Left forelimb (tissue), 1 donor: ENCODE measurements at places on chromosomes 13 and 19.

GRCh38 chr13:75071796-75072195 is 410.2 kb downstream of the TBC1D4 start:
- DNase-seq = no peak

GRCh38 chr13:111539252-111539651 is 218.8 kb downstream of the TEX29 start:
- no peak for DNase-seq

- DNase-seq = no peak
Measured at GRCh38 chr13:93289842-93290241, 63.2 kb downstream of the GPC6 start.

DNA sequence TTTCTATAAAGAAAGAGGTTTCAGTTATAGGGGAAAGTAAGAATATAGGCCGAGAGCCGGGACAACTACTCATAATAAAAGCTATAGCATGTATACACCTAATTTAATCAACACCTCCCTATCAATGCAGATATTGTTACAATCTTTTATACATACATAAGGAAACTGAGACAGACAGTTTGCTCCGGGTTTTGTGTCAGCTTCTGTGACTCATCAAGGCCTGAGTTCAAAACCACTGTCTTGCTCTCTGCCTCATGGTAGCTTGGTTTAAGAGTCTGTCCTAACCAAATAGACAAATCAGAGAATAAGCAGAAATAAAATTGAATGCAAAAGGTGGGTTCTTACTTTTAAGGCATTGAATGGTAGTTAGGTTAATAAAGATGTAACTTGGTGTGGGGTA is 222.9 kb downstream of the GGACT start:
- DNase-seq = no peak

DNA sequence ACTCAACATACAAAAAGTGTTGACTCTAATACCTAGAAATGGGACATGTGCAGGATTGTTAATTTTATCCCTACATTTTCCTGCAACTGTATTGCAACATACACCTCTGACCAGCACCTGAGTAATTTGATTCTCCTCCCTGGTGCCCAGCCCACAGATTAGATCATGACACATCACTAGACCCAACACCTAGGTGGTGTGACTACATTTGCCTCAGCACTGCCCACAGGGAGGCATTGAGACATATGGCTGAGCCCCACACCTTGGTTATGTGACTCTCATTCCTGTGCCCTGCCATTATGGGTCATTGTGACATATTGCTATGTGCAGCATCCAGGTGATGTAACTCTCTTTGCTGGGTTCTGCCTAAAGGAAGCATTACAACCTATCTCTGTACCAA is 13.2 kb upstream of the ZNF254 start:
- no peak for DNase-seq

DNA sequence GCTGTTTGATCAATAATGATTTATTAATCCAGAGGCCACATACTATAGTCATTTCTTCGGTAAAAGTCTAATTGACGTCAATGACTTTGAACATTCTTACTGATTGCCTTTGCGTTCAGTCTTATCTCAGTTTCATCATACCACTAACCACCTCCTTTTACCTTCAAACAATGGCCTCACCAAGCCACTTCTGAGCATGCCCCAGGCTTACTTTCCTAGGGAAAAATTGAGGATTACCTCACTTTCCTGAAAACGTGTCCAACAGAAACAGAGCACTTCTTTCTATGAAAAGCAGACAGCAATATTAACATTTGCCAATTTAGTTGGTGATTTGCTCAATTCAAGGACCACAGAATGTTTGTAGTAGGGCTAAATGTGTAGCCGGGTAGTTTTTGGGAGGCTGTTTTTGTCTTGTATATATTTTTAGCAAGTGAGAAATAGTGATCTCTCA is 157.6 kb downstream of the KLF5 start:
- DNase-seq = no peak

DNA sequence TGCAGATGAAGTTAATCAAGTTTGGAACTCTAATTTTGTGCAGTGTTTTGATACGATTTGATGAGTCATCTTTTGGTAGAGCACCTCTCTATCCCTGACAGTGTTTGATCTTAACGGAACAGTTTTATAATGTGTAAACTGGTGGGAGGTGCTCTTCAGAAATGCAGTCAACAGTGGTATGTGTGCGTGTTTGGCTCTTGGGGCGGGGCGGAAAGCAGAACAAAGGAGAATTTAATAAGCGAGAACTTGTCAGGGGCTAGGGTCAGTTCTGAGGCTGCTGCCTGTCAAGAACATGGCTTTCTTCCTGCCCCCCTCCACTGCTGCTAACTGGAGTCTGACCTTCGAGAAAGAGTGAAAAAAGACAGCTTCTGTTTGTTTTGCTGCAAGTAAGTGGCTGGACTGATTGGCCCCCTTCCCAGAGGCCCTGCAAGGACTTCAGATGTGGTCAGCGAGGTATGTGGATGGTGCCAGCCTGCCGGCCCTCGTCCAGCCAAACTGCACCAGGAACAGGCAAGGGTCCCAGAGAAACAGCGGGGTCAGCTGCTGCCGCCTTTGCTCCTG is 40.8 kb downstream of the BBC3 start:
- peak; percentile 68 for DNase-seq

GRCh38 chr19:38721979-38722773 is 22.1 kb downstream of the CAPN12 start:
- no peak for DNase-seq

DNA sequence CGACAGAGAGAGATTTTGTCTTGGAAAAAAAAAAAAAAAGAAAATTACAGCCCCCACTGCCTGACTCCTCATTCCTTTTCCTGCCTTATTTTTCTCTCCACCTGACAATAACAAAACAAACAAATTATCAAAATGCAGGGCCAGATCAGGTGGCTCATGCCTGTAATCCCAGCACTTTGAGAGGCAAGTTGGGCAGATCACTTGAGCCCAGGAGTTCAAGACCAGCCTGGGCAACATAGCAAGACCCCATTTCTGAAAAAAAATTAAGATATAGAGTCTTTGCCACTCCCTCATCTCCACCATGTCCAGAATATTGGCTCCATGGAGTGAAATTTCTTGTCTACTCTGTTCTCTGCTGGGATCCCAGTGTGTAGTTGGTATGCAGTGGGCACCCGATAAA is 7.2 kb downstream of the CERS4 start:
- DNase-seq = no peak

DNA sequence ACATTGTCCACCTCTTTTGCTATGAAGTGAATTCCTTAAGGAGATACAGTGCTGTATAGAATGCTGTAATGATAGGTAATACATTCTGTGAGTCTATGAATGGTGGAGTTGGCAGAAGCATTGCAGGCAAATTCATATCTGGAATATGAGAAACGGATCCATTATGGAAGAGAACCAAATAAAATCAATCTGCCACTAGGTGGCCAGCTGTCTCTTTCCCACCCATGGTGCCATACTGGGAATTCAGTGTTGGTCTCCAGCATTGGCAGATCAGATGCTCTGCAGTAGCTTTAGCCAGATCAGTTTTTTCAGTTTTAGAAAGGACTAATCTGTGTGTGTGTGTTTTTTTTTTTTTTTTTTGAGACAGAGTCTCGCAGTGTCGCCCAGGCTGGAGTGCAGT is 27.6 kb downstream of the DNAJC3 start:
- DNase-seq = no peak

DNA sequence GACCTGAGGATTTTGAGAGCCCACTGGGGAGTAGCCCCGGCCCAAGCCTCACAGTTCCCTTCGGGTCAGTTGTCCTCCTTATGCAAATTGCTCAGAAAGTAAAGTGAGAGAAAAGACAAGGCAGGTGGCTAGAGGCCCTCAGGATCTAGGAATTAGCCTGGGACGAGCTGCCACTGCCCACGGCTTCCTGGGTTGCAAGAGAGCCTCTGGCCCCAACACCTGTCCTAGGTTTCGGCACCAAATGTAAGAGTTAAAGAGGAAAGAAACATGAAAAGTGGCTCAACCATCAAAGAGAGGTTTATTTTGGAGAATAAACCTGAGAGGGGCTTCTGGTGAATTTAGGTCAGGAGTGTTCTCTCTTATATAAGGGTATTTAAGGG is 25.6 kb downstream of the TMEM255B start:
- peak; percentile 40 for DNase-seq

GRCh38 chr13:35549481-35549880 is 73.0 kb upstream of the MAB21L1 start:
- DNase-seq = no peak

GRCh38 chr19:3133793-3134116 is 2.1 kb upstream of the GNA15 start:
- no peak for DNase-seq

DNA sequence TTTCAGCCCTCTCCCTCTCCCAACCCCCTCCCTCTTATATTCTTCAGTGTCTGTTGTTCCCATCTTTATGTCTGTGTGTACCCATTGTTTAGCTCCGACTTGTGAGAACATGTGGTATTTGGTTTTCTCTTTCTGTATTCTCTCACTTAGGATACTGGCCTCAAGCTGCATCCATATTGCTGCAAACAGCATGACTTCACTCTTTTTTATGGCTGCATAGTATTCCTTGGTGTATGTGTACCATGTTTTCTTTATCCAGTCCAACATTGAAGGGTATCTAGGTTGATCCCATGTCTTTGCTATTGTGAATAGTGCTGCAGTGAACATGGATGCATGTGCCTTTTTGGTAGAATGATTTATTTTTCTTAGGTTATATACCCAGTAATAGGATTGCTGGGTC is 17.8 kb downstream of the NHLRC3 start:
- no peak for DNase-seq

- no peak for DNase-seq
Measured at GRCh38 chr19:45420871-45421270, 2.8 kb downstream of the ERCC1 start.

GRCh38 chr13:114219392-114219791 is 15.3 kb upstream of the CDC16 start:
- no peak for DNase-seq

DNA sequence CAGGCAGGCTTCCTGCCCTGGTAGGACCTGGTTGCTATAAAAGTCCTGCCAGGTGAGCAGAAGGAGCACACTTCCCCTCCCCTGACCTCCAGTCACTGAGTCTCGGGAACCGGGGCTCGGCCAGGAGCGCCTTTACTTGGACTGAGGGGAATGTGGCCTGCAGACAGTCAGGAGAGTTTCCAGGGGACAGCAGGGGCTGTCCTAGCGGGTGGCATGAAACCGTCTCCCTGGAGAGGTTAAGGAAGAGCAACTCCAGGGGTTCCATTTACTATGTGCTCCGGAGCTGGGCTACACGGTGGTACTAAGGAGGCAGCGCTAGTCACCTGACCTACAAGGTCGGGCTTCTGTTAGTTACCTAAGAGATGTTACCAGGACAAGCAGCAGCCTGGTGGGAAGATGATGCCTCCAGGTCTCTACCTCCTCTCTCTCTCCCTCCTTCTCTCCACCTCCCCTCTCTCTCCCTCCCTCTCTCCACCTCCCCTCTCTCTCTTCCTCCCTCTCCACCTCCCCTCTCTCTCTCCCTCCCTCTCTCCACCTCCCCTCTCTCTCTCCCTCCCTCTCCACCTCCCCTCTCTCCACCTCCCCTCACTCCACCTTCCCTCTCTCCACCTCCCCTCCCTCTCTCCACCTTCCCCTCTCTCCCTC is 4.1 kb upstream of the CNOT3 start:
- DNase-seq = peak; percentile 78

GRCh38 chr13:27393101-27393500 is 31.3 kb upstream of the GTF3A start:
- no peak for DNase-seq

DNA sequence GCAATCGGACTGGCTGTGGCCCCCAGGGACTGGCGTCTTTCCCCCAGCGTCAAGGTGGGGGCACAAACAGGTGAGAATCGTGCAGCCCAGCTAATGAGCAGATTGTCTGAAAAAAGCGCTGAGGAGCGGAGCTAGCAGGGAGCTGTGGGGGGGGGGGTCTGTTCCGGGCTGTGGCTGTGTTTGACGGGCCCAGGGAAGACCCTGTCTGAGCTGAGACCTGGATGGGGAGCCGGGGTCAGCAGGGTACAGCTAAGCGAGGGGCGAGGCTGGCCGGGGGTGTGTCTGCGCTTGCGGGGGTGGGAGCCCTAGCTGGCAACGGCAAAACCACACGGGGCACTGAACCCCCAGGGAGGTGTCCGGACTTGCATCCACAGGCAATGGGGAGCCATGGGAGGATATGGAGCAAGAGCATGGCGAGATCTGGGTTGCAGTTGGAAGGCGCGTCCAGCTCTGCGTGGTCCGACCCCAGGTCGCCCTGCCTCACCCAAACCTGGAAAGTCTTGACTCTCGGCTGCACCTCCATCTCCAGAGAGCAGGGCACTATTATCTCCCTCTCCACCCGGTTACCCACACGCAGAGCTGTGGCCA is 4.6 kb downstream of the LINGO3 start:
- DNase-seq = no peak

- no peak for DNase-seq
Measured at GRCh38 chr13:22538400-22538799, 642.4 kb upstream of the SGCG start.

GRCh38 chr19:13026462-13027370 is 31.4 kb downstream of the NFIX start:
- no peak for DNase-seq

GRCh38 chr19:2663920-2664571 is 38.4 kb downstream of the GNG7 start:
- DNase-seq = no peak

DNA sequence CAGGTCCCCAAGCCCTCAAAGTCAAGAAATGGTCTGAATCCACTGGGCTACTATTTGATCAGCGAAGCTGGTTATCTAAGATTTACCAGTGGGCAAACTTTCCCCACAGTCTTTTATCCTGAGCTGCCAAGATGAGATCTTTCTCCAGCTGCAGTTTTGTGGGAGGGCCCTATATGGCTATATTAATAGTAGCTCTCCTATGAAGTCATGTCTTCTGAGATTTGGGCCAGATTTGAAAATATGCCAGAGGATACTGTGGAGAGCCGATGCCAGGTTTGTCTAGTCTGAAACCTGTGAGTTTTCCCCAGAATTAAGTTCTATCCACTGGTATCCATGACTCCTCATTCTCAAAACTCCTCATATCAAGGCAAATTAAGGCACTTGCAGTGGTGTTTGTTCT is 173.2 kb downstream of the FLT1 start:
- DNase-seq = peak; percentile 34

GRCh38 chr13:79810669-79811068 is 329.7 kb downstream of the NDFIP2 start:
- no peak for DNase-seq

DNA sequence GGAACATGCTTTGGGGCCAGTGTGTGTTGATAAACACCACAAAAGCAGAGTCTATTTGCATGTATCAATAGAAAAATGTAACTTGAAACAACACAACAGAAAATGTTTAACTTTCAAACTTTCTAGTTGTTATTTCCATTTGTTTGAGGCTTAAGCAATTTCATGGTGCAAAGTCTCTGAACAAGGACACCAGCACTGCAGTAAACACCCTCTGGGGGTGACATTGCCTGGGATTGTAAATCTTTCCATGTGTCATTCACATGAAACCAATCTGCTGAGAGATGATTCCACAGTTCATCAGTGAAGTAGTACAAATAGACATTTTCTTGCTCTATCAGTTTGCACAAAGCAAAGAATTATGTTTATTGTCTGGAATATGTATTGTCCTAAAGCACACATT is 124.5 kb downstream of the ITGBL1 start:
- DNase-seq = no peak

- DNase-seq = no peak
Measured at GRCh38 chr13:44523146-44524015, 52.7 kb downstream of the TSC22D1 start.

- no peak for DNase-seq
Measured at GRCh38 chr19:3580156-3580934, 4.9 kb upstream of the GIPC3 start.
